ENCODE measurements at places on chromosomes 12 and 14.

- no peak for DNase-seq
Observed at GRCh38 chr14:23556700-23557440, 799 bp downstream of the THTPA start.

GRCh38 chr14:73311708-73312030 lies 74.4 kb downstream of the PAPLN start:
- DNase-seq = no peak

DNA sequence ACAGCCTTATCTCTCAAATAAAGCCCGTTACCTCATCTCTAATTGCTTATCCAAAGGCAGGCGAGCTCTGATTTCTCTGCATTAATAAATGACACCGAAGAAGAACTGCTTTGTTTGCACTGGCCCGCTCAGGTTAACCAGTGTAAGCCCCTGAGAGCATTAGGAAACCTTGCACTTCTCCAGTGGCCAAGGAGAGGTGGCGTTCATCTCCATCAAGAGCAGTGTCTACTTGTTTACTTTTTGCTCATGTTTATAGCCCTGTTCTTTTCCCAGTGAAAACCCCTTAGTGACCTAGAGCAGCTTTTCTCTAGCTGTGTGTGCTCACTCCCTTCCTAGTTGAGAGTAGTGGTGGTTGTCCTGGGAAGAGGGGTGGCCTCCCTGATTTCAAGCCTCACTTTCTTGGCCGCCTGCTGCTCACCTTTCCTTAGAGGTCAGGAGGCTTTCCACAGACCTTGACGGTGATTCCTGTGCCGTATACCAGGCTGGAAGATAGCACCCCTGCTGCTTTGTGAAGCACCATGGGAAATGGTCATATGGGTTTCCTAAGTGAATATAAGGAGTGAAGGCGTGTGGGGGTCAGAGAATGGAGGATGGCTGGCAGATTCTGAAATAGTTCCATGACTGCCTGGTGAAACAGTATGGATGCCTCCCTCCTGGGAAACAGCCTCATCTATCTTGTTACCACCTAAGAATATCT lies 16.6 kb downstream of the FBXW8 start:
- no peak for DNase-seq

DNA sequence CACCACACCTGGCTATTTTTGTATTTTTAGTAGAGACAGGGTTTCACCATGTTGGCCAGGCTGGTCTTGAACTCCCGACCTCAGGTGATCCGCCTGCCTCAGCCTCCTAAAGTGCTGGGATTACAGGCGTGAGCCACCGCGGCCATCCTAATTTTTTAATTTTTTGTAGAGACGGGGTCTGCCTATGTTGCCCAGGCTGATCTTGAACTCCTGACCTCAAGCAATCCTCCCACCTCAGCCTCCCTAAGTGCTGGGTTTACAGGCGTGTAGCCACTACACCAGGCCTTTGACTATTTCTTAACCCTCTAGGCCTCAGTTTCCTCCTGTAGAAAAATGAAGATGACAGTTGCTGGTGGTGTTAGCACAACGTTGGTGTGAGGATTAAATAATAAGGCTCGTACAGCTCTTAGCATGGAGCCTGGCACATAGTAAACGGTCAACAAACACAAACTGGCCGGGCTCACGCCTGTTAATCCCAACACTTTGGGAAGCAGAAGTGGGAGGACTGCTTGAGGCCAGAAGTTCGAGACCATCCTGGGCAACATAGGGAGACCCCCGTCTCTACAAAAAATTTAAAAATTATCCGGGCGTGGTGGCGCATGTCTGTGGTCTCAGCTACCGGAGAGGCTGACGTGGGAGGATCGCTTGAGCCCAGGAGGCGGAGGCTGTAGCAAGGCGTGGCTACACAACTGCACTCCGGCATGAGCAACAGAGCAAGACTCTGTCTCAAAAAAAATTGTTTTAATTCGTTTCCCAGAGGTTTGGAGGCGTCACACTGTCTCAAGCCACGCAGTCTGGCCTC lies 979 bp downstream of the DDX54 start:
- DNase-seq = no peak

- DNase-seq = peak; percentile 59
Observed at GRCh38 chr12:130715998-130716968, at the start of gene RIMBP2. Gene RIMBP2 (minus strand): TSS chr12:130716299. CDS start chr12:130479013, 237,286 bp downstream.
